ENCODE measurements at places on chromosomes 2 and 18.

DNA sequence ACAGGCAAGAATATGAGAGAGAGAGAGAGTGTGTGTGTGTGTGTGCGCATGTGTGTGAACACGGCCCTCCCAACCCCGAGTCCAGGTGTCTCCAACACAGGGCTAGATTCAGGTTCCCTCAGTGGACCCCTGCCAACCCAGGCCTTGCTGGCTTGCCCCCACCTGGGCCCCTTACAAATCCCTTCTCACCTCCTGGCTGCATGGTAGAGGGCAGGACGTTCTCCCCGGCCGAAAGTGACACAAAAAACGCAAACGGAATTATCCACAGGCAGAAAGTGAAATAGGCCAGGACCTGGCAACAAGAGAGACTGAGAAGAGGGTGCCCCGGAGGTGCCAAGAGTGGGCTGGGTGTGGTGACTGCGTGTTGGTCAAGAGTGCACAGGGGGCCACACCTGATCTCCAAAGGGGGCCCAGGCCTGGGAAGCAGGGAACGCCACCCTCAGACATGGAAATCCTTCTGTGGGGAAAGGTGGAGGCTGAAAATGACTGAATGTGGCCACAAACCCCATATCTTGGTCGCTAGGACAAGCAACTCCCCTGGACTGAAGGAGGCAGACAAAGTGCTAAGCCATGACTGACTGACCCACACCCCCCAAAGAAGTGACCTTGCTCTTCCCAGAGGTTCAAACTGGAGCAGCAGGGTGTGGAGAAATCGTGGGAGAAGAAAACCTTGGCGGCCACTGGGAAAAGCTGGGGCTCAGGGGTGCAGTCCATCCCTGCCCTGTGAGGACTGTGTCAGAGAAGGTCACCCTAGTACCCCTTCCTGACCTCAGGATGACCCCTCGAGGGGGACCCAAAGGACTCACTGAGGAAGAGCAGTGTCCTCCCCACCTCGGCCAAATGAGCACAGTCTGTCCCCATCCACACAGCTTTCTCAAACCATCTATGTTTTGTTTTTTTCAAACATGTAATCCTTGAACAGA lies 5.7 kb downstream of the TEX261 start:
- no peak for DNase-seq

DNA sequence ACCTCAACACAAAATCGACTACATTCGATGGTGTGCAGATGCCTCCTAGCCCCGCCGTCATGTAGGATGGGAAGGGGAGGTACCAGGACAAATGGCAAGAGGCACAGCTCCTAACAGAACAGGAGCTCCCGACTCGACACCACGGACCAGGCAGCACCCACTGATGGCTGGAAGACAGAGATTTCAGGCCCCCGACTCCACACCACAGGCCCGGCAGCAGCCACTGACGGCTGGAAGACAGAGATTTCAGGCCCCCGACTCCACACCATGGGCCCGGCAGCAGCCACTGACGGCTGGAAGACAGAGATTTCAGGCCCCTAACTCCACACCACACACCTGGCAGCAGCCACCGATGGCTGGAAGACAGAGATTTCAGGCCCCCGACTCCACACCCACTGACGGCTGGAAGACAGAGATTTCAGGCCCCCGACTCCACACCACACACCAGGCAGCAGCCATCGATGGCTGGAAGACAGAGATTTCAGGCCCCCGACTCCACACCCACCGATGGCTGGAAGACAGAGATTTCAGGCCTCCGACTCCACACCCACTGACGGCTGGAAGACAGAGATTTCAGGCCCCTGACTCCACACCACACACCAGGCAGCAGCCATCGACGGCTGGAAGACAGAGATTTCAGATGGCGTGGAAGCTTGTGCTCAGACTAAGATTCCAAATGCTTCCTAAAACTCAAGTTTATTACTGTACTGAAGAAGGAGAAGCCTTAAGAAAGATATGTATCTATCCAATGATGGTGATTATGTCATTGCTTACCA lies 135.5 kb downstream of the EIPR1 start:
- no peak for DNase-seq

- no peak for DNase-seq
These were observed 88.2 kb upstream of the MCFD2 start for GRCh38 chr2:47003641-47004427.

- no peak for DNase-seq
These were observed 101.1 kb upstream of the GLI2 start for GRCh38 chr2:120634533-120634932.

DNA sequence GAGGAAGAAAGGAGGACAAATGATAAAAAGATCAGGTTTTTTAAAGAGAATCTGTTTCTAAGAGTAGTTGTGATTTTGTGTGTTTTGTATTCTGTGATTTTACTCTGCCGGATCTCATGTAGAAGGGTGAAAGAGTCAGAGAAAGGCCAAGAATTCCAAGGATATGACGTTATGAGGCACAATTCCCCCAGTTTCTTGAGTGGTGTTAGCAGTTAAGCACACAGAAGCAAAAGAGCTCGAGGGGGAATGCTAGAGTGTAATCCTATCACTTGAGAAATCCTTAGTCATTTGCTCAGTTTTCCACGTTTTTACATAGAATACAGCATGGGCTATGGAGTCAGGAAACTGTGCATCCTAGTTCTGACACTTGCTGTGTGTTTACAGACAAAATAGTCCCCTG lies 34.8 kb downstream of the METTL4 start:
- DNase-seq = no peak

DNA sequence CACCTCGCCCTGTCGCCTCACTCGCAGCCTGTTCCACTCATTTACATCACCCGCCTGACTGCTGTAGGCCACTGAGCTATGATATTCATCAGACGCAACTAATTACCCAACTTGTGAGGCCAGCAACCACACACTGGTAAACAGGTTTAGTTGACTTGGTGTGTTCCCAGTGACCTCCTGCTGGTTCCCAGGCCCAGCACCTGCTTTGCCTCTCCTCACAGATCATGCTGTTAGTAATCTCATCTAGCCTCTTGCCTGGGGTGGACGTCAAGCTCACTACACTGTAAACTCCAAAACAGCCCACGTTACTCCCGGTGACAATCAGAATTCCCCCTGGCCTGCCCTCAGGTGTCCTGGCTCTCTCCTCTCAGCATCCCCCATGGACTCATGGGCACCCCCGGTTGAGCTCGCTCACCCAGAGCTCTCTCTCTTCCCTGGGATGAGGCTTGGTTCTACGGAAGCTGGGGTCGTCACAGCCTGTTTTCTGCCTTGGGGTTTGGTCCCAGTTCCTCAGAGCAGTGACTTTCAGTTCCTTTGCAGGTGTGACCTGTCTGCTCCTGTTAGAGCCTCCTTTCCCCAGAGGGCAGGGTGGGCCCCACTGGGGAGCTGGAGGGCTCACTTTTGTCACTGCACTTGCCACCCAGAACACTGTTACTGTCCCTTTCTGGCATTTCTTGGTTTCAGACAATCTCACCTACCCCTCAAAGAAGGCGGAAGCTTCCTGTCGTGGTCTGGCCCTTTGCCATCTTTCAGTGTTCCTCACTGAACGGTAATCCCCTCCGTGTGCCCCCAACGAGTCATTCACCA lies 40.3 kb downstream of the INPP5D start:
- peak; percentile 95 for DNase-seq

- peak; percentile 32 for DNase-seq
These were observed 66.0 kb downstream of the TCF4 start for GRCh38 chr18:55522011-55522410.

- DNase-seq = no peak
These were observed 223.5 kb downstream of the RNF152 start for GRCh38 chr18:61669320-61669719.

GRCh38 chr2:67567886-67568285 lies 170.8 kb downstream of the ETAA1 start:
- DNase-seq = no peak

- no peak for DNase-seq
These were observed 101.1 kb downstream of the SPTBN1 start for GRCh38 chr2:54557211-54557600.

- no peak for DNase-seq
These were observed 571.9 kb upstream of the CNTNAP5 start for GRCh38 chr2:123453046-123453700.

DNA sequence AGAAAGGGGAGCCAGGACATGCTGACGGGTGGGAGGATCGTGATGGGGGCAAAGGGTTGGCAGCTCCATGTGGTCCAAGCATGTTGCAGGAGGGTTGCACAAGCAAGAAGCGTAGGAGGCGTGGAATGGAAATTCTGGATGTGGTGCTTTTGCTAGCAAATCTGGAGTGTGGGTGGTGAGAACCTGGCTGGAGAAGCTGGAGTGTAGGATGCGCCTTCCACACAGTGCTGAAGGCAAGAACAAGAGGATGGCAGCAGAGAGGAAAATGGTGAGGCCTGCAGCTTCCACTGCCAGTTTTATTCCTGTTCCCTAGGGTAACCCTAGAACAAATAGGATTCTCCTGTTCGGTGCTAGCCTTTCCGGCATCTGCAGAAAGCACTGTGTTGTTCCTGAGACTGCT lies 22.4 kb downstream of the CREG2 start:
- no peak for DNase-seq

- DNase-seq = no peak
These were observed 6.7 kb downstream of the TMBIM1 start for GRCh38 chr2:218285604-218286003.

GRCh38 chr18:77151033-77151771 lies 18.6 kb upstream of the MBP start:
- no peak for DNase-seq

GRCh38 chr2:29700560-29700959 lies 220.8 kb downstream of the ALK start:
- DNase-seq = no peak

GRCh38 chr2:20625491-20626391 lies 25.2 kb downstream of the HS1BP3 start:
- DNase-seq = no peak

- peak; percentile 57 for DNase-seq
These were observed 84.6 kb downstream of the NRP2 start for GRCh38 chr2:205766779-205767359.

GRCh38 chr2:69975853-69976462 lies 14.5 kb upstream of the ASPRV1 start:
- DNase-seq = no peak

- DNase-seq = no peak
These were observed 31.5 kb downstream of the CDCA7 start for GRCh38 chr2:173386021-173386737.

DNA sequence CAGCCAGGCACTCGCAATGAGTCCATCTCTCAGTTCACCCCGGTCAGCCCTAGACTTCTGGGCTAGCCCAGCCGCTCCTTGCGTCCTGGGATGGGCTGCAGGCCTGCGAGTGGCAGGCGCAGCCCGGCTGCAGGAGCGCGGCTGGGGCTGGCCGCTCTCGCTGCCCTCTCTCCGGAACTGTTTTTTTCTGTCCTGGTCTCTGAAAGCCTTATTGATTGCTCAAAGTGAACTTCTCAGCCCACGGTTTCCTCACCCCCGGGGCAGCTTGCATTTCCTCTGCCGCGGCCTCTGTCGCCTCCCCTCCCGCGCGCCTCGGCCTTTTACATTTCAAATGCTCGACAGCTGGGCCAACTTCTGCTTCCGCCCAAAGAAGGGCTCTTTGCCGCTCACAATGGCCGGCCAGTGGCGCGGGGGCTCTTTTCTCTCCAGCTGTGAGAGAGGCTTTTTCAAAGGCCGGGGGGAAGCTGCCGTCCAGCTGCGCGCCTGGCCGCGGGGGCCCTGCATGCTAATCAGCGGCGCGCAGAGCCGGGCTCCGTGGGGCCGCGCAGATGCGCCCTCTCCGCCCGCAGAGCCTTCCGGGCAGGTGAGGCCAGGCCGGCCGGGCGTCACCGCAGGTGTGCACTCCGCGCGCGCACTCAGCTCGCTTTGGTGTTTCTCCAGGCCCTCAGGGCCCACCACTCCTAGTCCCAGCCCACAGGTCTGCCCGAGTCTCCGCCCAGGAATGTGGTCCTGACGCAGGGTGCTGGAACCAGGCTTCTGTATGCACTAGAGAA lies 513.8 kb downstream of the RNF144A start:
- peak; percentile 89 for DNase-seq

- no peak for DNase-seq
These were observed 45.6 kb upstream of the SLC1A4 start for GRCh38 chr2:64943387-64944150.

DNA sequence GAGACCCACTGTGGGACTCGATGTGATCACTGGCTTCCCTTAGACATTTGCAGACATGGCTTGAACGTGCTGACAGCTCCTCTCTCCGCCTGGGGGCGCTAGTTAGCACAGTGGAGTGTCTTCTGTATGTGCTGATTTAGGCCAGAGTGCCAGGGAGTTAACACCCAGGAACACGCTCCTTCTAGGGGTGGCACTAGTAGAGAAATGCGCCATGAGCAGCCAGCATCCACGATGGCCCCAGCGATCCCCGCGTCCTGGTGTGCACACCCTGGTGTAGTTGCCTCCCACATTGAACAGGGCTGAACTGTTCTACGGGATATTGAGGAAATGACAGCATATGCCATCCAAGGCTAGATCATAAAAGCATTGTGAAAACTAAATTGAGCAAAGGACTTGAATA lies 11.4 kb upstream of the NMUR1 start:
- DNase-seq = peak; percentile 43

DNA sequence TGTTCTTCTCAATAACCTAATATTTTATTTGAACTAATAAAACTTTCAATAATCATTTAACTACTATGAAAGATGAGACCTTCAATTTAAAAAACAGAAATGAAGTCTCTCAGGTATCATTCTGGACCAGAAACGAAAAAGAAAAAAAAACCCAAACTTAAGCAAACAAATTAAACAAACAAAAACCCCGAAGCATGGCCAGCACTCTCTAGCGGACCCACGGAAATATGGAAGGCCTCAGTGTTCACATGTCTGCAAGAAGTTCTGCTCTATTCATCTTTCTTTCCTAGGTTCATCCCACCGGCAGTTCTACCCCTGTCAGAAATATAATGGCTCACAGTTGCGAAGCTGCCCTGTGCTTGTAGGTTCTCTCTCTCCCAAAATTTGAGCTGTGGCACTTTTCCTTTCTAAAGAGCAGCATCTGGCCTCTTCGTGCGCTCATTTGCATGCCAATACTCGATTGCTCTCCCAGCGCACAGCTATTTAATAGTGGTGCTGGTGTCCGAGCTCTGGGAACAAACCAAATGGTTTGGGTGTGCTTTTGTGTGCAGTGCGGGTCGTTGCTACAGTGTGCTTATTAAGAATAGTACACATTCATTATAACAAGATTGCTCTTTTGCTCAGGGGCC lies 129.0 kb upstream of the ZEB2 start:
- no peak for DNase-seq

DNA sequence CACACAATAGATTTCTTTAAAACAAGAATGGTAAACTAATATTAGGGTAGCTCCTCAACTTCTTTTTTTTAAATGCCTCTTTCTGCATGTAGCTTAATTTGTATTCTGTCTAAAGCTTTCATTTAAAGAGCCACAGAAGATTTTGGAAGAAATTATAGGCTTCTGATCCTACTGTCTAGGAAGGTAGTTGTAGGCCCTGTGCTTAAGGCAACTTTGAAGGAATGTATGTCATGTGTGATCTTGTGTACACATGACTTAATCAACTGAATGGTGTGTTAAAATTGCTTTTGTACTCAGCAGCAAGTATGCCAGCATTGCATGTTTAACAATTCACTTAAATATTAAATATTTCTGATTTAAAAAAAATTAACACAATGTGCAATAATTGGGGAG lies 51.5 kb upstream of the LYPD6 start:
- DNase-seq = no peak

DNA sequence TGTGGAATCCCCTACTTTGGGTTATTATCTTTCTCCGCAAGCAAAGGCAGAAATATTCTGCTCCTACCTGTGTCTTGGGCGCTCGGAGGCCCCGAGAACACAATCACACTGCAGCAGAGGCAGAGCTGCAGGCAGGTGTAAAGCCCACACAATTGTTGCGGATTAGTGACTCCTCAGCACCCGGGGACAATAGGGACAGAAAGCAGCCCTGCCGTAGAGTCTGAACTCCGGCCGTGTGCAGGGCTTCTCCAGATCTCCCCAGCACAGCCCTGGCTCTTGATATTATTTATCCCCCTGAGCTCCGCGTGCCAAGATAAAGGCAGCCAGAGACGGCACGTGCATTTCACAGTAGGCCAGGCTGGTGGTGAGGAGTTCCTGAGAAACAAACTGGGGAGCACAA lies 229.2 kb downstream of the EN1 start:
- DNase-seq = no peak

Data from OCI-LY7 (cell line).